ENCODE measurements at places on chromosomes 6 and 20. TPM values are rescaled to one million over a fixed set of nuclear protein-coding genes. Genes with fewer than 3 reads are reported as not detected.

Gene CBLN4
- total RNA-seq: not detected

Gene ADTRP
- total RNA-seq: 13.2 TPM

Gene NCOA6
- 5.0 TPM for total RNA-seq

Gene SLC22A3
- total RNA-seq: 0.13 TPM

Gene KCNQ5
- total RNA-seq: not detected

DNA sequence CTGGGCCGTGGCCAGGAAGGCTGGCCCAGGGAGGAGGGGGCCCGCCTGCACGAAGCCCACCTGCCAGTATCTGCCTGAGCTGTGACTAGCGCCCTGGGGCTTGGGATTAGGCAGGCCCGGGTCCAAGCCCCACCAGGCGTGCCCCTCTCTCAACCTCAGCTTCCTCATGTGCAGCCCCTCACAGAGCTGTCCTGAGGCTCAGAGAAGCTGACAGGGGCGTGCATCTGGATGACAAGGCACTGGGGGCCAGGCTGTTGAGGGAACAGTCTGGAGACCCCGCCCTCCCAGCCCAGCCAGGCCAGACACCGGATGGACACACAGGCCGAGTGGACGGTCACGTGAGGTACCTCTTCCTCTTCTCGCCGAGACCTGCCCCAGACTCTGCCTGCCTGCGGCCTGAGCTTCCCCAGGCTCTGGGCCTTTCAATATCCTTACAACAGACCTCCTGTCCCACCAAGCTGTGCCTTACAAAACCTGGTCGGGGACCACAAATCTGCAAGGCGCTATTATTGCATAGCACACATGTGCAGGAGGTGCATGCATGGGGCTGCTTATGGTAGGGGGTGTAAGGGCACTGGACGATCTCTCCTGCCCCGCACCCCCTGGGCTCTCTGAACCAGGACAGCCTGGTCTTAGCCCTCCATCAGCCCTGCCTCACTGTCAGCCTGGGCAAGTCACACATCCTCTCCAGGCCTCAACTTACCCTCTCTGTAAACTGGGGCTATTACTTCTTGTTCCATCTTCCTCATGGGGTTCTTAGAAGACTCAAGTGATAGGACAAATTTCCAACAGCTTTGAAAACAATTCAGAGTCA lies 20.0 kb downstream of the NOL4L start:
- DNase-seq: no peak

- DNase-seq: no peak
These were observed 34.7 kb upstream of the IRF4 start for GRCh38 chr6:356828-357251.

DNA sequence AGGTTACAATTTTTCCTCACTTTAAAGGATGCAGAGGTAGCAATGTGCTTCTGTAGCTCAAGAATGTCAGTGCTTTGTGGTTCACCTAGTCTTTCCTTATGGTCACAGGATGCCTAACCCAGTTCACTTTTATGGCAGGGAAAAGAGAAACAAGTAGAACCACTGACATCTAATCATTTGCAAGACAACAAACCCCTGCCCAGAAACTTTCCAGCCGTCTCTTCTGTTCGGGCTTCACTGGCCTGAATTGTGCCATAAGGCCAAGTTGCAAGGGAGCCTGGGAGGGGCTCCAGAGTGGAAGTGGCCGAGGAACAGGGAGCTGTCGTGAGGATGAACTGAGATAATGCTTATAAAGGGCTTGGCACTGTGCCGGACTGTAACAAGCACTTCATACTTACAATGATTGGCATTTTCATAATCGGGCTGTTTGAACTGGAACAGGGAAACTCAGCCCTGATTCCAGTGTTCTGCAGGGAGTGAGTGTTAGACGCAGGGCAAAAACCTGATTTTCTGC lies 212.6 kb downstream of the BCAS1 start:
- DNase-seq: no peak

- no peak for DNase-seq
These were observed 528 bp downstream of the NHSL1 start for GRCh38 chr6:138498629-138499302.

GRCh38 chr6:159464816-159465215 lies 228.2 kb downstream of the SOD2 start:
- DNase-seq: no peak

- no peak for DNase-seq
These were observed 39.2 kb upstream of the MMS22L start for GRCh38 chr6:97322226-97322625.

All from pulmonary artery endothelial cell (primary cell).